ENCODE measurements at places on chromosomes 1 and 21.

DNA sequence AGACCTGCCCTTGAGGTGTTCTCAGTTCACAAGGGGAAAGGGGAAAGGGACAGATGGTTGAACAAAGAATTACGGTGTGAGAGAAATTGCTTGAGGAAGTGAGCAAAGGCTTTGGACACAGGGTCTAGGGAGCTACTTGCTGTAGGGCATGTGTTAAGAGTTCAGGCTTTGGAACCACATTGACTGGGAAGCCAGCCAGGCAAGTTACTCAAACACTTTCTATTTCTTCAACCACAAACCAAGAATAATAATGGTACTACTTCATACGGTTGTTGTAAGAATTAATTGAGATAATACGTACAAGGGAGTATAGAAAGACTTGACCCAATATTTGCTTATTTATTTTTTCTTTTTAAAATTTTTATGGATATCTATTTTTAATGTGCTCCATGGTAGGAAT, 26.6 kb downstream of the AK4 start:
- DNase-seq = no peak

GRCh38 chr1:119602169-119602568, 45.9 kb downstream of the ZNF697 start:
- DNase-seq = no peak

- no peak for DNase-seq
These were observed 134.6 kb upstream of the PDE4B start for GRCh38 chr1:65658122-65658521.

DNA sequence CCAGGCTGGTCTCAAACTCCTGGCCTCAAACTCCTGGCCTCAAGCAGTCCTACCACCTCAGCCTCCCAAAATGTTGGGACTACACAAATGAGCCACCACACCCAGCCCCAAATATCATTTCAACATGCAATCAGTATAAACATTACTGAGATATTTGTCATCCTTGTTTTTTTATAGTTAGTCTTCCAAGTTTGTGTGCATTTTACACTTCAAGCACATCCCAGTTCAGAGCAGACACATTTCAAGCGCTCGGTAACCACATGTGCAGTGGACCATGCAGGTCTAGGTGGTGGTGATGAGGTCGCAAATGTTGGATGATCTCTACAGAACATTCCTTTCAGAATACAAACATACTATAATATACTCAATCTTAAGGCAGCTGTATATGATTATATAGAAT, 23.8 kb upstream of the APP start:
- no peak for DNase-seq

DNA sequence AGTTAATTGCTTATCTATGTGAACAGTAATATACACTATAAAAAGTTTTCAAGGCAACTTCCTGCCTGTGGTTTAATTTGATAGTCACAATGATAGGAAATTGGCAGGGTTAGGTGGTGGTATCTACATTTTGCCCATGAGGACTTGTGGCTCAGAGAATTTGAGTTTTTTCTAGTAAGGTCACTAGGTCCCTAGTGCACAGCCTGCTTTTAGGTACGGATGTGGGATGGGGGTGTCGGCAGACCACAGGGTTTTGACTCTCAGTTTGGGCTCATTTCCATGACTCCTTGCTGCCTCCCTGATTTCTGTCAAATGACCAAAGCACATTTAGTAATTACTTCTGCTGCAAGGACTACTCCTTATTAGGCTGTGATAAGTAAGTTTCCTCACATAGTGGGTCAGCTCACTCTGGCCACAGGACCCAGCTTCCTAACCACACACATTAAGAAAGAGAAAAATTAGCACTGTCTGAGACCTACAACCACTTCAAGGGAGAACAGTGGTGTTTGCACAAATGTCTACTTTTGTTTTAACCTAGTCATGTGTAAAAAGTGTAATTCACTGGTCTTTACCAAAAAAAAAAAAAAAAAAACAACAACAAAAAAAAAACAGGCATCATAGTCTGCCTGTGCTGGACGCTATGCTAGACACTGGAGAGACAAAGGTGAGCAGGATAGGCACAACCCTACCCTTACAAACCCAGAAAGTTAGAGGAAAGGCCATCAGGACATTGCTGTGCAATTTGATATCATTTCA, 43.7 kb downstream of the MRPL39 start:
- peak; percentile 63 for DNase-seq

DNA sequence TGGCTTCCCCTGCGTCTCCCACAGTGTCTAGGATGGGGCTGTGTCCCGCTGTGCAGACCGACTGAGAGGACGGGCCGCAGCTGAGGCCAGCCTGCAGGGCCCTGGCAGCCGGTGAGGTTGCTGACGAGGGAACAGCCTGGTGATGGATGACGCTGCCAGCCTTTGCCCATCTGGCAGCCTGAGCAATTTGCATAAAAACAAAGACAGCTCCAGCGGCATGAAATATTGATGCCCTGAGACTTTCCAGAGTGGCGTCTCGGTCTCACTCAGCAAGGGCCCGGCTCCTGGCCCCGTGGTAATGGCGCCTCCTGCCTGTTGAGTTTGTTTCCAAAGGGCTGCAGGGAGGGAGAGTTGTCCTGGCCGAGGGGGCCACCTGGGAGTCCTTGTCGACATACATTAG, 19.1 kb upstream of the KCNA10 start:
- DNase-seq = no peak

DNA sequence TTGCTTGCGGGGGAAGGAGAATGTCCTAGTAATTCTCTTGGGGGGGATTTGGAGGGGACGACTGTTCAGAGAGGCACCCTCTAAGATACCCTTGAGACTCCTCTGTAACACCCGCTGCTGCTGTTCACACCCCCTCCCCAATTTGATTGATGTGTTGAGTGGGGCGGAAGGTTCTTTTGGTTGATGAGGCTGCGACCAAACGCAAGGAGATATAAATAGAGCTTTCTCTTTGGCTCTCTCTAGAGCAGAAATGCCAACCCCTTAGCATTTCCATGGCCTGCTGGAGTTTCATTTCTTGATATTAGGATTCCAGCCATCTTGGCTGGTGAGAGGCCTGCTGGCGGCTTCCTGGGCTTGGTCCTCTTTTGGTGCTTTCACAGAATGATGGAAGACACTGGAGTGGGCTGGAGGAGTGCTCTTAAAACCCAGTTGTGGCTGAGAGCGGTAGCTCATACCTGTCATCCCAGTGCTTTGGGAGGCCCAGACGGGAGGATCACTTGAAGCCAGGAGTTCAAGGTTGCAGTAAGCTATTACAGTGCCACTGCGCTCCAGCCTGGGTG, 2.0 kb downstream of the PIK3CD start:
- DNase-seq = peak; percentile 40

All from CD4-positive, alpha-beta T cell treated with Interleukin-10 for 1 hour (primary cell).